ENCODE measurements at places on chromosomes 11 and 22.

DNA sequence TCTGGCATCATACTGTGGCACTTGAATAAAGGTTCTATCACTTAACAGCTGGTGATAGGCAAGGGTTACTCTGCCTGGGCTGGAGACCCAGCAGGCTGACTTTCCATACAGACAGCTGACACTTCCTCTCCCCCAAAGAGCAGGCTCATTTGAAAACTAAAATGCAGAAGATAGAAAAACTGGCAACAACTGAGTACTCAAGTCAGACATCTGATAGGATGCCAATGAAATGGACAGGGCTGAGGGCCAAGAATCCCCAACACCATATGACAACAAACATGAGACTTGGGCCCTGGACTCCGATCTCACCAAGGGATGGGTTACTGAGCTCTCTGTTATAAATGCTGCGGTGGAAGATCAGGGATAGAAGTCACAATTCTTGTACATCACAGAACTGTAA lies 237.2 kb downstream of the LRRC4C start:
- DNase-seq = no peak

DNA sequence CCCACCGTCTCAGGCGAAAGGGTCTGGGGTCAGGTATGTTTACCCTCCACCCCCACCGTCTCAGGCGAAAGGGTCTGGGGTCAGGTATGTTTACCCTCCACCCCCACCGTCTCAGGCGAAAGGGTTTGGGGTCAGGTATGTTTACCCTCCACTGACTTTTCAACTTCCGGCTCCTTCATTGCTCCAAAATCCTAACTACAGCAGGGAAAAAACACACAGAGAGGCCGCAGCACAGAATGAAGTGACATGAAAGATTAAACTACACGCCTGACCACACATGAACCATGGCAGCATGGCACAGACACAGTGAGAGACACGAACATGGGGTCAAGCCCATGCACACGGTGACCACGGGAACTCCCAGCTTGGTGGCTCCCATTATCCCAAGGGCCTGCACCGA lies 634.9 kb upstream of the B3GAT1 start:
- no peak for DNase-seq

DNA sequence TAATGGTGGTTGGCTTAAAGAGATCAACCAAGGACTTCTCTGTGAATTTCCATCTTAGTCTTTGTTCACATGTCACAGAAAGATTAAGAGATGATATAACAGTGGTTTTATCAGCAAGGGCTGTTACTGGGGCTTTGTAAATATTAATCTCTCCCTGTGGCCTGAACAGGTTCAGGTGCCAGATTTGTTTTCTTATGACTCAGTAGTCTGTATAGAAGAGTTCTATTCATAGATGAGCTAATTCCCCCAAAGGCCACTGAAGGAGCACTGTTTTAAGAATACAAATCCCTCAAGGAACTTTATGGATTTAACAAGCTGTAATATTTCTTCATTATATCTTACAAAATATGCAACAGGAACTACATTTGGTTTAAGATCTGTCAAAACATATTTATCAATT lies 50.4 kb downstream of the TCP11L1 start:
- no peak for DNase-seq

DNA sequence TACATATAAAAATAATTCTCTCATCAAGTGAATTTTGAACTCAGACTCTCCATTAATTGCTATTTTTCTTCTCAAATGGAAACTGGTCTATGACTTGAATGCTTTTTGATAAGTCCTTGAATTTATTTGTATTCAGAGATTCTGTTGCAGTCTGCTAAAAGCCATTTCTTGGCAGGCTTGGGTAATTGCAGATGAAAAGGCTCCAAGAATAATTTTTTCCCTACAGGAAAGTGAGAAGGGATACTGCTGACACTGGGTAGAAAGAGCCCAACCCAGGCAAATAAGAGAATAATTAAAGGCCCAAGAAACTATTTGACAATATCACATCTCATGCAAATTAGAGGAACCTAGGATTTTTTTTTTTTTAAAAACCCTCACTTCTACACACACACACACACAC lies 246.5 kb upstream of the DDI1 start:
- DNase-seq = no peak

DNA sequence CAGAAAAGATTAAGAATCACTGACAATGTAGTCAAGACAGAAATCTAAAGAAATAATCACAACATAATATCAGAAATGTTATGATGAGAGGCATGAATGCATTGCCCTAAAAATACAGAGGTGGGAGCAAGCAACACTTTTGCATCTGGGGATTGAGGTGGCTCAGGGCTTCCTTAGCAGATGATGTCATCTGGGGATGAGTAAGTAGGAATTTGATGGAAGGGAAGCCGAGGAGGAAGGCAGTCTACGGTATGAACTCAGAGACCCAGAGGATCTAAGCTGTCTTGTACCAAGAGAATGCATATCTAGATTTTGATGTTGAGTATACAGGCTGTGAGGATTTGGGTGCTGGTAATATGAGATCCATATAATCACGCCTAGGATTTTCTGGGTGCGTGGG lies 193.0 kb upstream of the SNX19 start:
- DNase-seq = no peak

GRCh38 chr22:32328306-32329201 lies 29.1 kb upstream of the RFPL3 start:
- DNase-seq = no peak

DNA sequence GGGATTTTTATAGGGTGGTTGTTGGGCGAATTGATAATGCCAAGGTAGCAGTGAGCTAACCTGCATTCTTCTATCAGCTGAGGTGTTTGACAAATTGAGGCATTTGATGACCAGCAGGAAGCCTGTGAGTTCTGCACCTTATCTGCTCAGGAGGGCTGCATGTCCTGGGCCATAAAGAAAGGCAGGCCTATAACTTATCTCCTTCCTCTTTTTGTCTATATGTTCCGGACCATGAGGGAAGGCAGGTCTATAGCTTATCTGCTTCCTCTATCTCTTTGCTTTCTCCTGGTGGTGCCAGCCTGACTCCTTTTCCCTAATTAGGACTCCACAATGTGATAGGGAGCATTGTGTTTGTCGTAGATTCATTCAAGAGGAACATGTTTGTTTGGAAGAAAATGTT lies 8.6 kb upstream of the JAM3 start:
- DNase-seq = no peak

DNA sequence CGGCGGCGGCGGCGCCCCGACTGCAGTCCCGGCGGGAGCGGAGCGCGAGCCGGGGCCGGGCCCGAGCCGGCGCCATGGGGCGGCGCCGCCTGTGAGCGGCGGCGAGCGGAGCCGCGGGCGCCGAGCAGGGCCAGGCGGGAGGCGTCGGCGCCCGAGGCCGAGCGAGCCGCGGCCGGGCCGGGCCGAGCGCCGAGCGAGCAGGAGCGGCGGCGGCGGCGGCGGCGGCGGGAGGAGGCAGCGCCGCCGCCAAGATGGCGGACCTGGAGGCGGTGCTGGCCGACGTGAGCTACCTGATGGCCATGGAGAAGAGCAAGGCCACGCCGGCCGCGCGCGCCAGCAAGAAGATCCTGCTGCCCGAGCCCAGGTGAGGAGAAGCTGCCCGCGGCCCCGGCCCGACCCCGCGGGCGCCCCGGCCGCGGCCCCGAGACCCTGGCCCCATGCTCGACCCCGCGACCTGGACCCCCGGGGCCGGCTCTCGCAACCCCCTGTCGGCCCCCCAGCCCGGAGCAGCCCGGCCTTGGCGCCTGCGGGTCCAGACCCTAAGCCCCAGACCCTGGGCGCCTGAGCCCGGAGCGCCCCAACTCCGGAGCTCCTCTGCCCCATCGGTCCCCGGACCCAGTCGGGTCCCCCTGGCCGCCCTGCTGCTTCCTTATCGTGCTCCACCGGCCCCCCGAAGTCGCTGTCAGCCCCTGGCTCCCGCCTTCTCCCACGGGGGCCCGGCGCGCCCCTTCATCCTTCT lies at the start of gene GRK2:
GRK2 (plus strand) TSS at position 25 of the 739 bp plus-strand sequence; CDS start at position 252, 227 bp downstream.
- no peak for DNase-seq

- DNase-seq = no peak
Measured at GRCh38 chr22:41848468-41848867, 15.6 kb downstream of the SREBF2 start.

DNA sequence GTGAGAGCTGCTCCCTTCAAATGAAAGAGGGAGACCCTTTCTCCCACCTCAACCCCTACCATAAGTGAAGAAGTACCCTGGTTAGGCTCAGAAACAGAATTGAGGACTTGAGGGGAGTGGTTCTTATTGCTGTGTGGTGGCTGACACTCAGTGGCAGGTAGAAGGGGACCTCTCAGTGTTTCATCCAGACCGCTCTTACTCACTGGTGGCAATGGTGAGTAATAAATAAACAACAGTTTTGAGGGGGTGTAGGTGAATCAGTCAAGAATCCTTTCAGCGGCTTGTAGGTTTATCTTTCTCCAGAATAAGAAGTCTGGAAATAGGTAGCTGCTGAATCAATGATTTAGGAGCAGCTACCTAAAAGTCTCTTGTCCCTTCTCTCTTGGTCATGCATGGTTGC lies 403.4 kb upstream of the B3GAT1 start:
- DNase-seq = no peak

DNA sequence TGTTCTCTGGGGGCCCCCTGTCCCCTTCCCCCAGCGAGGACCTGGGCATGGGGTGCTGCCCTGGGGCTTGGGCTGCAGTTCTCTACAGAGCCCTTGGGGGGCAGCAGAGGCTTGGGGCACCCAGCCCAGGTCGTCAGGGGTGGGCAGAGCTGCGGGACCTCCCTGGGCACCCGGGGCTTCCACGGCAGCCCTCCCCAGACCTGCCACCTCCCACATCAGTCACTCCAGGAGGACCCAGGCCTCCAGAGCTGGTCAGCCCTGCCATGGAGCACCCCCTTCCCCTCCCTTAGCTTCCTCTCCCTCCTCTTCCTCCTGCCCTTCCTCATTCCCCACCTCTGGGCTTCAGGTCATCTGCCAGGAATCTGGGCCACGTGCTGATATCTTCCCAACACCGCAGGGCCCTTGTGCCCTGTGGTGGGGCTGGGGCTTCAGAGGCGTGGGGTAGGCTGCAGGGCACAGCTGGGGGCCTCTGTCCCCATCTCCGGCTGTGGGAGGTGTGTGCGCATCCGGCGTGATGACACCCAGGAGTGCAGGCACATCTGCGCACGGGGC lies 5.8 kb downstream of the TSPAN4 start:
- DNase-seq = no peak

GRCh38 chr11:76124905-76125770 lies 81.2 kb downstream of the WNT11 start:
- no peak for DNase-seq

GRCh38 chr11:106077609-106078455 lies at the start of gene AASDHPPT:
Gene AASDHPPT, plus strand, starts transcription at chr11:106077662. Its CDS starts 49 bp downstream, at chr11:106077711.
- no peak for DNase-seq

DNA sequence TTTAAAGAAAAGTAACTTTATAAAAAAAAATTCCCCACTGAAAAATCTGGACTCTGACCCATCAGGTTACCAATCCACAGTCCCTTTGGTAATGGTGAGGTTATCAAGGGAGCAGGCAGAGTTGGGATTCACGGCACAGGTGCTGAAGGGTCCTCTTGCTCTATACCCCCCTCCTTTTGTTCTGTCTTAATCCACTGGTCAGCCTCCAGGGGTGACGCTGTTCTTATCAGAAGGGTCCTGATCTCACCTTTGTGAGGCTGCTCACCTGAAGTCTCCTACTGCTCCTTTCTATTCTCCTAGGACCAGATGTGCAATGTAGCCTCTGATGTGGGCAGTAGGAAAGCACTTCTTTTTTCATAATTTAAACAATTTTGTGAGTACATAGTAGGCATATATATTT lies 80.6 kb upstream of the E2F8 start:
- DNase-seq = no peak

DNA sequence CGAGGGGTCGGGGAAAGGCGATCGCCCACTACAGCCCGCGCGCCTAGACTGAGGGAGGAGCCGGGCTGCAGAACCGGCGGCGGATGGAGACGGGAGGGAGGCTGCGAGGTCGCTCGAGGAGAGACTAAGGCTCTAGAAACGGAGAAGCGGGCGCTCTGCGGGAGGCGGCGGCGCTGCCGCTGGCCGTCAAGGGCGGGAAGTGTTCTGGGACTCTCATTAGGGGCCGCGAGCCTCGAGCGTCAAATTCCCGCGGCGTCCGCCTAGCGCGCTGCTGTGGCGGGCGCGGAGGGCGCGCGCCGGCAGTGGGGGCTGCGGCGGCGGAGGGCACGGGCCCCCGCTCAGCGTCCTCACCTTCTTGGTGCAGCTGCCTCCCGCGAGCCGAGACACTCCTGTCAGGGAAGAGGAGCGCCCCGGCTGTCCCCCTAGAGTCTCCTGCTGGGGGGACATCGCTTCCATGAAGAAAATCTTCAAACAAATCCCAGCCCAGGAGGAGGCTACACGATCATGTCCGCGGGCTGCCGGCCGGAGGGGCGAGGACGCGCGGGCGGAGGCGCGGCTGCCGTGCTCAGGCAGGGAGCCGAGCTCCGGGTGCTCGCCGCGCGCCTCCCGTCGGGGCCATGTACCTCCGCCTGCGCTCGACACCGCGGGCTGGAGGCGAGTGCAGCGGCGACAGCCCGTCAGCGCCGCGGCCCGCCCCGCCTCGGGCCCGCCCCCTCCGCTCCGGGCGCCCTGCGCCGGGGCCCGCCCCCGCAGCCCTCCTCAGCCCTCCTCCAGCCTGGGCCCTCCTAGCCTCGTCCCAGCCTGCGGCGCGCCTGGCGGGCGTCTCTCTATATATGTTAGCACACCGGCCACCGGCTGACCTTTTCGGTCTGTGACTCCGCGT lies at the start of gene ARHGAP20:
ARHGAP20 (minus strand) TSS at position 662 of the 883 bp plus-strand sequence; CDS start at position 456, 206 bp downstream.
- no peak for DNase-seq

DNA sequence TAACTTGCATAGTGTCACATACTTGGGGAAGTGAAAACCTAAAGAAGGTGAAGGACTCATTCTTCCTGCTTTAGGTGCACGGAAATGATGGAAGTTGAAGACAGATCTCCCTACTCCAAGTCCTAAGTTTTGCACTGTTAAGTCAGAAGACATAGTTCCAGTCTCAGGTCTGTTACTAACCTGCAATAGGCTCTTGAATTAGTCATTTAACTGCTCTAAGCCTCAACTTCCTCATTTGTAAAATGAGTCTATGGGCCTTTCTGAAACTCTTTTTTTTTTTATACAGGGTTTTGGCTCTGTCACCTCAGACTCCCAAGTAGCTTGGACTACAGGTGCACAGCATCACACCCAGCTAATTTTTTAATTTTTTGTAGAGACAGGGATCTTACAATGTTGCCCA lies 30.8 kb upstream of the POU2AF1 start:
- no peak for DNase-seq

- DNase-seq = no peak
Measured at GRCh38 chr11:72406540-72407527, 27.5 kb downstream of the CLPB start.

DNA sequence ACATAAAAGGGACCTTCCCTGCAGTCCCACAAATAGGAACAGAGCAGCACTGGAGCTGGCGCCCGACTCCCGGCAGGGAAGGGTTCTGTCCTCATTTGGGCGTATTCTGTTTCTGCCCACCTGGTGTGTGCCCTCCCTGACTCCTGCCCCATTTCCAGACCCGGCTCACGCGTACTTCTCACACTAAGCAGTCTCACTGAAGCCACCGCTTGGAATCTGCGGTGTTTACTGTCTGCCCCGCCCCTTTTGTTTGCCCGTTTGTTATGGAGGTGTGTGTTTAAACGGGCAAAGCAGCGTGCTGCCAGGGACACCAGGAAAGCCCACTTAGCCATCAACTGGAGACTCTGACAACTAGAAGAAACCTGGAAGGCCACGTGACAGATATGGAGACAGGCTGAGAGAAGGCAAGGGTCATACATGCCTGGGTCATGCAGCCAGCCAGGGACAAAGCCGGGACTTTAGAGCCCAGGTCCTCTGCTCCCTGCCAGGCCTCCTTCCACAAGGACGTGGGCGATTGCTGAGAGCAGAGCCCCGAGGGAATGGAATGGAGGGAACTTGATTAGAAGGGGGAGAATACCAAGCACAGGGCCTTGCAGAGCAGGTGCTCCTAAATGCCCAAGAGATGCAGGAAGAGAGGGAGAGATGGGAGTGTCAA lies 8.7 kb upstream of the EFCAB6 start:
- DNase-seq = no peak

- no peak for DNase-seq
Measured at GRCh38 chr11:97610000-97610399, 1220.2 kb downstream of the JRKL start.
